Cardiac fibroblast (primary cell): ENCODE measurements at places on chromosomes 2 and 18.

DNA sequence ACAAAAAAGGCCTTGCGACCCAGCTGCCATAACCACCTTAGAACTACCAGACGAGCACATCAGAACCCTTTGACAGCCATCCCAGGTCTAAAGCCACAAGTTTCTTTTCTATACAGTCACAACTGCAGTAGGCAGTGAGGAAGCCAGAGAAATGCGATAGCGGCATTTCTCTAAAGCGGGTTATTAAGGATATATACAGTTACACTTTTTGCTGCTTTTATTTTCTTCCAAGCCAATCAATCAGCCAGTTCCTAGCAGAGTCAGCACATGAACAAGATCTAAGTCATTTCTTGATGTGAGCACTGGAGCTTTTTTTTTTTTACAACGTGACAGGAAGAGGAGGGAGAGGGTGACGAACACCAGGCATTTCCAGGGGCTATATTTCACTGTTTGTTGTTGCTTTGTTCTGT lies 48.8 kb downstream of the FEZ2 start:
- peak; percentile 70 for DNase-seq

DNA sequence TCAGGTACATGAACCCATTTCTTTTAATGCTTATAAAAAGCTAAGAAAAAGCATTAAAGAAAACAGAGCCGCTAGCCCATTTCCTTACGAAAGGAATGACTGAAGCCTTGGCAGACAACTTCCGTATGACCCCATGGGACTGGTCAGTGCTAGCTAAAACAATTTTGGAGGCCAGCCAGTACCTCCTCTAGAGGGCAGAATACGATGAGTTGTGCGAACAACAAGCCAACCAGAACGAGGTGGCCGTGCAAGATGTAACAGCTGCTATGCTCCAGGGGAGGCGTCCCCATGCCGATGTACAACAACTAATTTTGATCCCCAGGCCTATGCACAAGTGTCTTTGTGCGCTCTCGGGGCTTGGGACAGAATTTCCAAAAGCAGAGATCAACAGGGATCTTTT lies 16.7 kb downstream of the MAP3K2 start:
- DNase-seq, result peak; percentile 45

- peak; percentile 73 for DNase-seq
Measured at GRCh38 chr2:226427538-226428307, 371.9 kb downstream of the IRS1 start.

DNA sequence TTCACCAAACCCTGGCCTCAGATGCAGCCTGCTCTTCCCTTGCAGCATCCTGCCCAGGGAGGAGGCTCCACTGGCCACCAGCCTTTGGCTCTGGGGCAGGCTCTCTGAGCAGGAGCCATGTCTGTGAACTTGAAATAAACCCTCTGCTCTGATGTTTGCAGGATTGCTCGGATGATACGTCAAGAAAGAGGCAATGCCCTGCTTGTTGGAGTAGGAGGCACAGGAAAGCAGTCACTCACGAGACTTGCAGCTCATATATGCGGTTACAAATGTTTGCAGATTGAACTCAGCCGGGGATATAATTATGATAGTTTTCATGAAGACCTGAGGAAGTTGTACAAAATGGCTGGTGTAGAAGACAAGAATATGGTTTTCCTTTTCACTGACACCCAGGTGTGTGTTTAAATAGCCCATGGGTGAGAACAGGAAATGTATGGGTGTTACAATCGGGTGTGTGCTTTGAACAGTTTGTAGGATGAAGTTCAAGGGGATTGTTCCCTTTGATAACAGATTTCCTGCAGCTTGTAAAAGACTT lies 177.9 kb downstream of the DNAH6 start:
- no peak for DNase-seq

GRCh38 chr2:101534149-101534611 lies 59.3 kb upstream of the RFX8 start:
- DNase-seq, result no peak

- peak; percentile 57 for DNase-seq
Measured at GRCh38 chr2:159096901-159097300, 128.5 kb downstream of the TANC1 start.

DNA sequence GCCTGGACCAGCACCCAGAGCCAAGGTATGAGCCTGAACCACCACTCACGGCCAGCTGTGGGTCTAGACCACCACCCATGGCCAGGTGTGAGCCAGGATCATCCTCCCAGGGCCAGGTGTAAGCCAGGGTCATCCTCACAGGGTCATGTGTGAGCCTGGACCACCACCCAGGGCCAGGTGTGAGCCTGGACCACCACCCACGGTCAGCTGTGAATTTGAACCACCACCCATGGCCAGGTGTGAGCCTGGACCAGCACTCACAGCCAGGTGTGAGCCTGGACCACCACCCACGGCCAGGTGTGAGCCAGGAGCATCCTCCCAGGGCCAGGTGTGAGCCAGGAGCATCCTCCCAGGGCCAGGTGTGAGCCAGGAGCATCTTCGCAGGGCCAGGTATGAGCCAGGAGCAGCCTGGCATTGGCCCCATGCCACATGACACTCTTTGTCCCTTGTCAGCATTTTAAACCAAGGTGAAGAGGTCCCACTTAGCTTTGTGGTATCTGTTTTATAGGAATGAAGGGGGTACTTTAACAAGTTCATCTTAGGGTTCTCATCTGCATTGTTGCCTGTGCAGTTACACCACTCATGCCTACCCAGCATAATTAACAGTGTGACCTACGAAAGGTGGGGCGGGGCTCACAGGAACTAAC lies 71.2 kb downstream of the AGAP1 start:
- no peak for DNase-seq

- DNase-seq, result peak; percentile 24
Measured at GRCh38 chr2:72573232-72573631, 252.6 kb downstream of the EXOC6B start.

DNA sequence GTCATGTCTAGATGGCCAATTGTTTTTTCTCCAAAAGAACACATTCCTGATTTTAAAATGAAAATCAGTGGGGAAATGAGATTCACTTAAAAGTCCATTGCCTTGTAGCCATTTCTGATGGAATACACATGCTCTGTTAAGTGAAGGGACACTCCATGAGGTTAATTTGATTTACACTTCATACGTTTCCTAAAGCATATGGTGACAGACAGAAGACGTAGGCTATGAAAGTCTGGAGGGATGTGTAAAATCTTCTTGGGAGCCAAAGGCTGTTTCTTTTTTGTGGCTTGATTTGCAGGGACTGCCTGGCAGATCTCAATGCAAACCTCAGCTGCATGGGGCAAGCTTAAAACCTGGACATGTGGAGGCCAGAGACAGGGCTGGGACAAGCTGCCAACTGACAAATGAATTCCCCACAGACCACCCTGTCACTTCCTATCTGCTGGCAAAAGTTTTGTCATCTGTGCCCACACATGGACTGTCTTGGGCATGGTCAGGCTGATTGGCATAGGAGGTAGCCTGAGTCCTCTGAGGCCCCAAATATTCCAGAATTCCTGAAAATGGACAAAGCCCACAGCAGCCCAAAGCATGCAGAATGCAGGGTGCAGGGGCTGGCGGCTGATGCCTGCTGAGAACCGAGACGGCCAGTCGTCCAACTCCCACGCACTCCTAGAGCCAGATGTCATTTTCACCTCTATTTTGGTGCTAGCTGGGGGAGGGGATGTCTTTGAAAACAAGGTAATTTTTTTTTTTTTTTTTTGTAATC lies 73.9 kb downstream of the SDC1 start:
- DNase-seq, result no peak

GRCh38 chr18:9038277-9038871 lies 64.1 kb upstream of the NDUFV2 start:
- peak; percentile 35 for DNase-seq

DNA sequence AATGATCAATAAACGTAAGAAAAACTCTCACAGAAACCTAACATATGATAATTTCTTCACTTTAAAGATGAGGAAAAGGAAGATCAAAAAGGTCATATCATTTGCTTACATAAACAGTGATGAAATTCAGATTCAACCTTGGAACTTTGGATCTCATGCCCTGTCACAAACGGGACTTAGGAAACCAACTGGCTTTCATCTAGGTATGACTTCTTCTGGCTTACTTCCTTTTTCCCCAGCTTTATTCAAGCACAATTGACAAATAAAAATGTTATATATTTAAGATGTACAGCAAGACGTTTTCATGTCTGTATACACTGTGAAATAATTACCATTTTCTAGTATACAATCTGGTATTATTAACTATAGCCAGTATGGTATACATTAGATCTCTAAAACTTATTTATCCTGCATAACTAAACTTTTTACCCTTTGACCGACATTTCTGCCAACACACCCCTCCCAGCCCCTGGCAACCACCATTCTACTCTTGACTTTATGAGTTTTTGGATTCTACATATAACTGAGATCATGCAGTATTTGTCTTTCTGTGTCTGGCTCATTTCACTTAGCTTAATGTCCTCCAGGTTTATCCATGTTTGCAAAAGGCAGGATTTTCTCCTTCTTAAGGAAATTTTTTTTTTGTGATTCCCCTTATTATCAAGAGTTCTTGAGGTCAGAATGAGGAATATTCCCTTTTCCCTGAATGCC lies 46.0 kb upstream of the COBLL1 start:
- DNase-seq, result no peak

DNA sequence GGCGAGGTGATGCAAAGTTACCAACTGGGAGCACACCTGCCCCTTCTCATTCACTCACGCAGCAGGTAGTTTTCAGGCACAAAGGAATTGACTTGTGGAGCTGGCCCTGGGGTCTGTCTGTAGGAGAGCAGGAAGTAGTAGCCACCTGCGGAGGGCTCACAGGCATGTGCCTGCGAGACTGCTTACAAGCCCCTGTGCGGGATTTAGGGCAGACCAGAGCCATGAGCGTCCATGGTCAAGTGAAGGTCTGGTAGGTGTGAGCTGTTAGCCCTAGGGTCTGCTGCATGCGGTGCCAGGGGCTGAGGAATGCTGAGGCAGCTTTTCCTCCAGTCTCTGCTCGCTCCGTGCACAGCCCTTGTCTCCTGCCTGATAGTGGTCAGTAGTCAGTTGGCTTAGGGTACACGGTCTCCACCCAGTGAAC lies 18.9 kb downstream of the INPP4A start:
- no peak for DNase-seq

DNA sequence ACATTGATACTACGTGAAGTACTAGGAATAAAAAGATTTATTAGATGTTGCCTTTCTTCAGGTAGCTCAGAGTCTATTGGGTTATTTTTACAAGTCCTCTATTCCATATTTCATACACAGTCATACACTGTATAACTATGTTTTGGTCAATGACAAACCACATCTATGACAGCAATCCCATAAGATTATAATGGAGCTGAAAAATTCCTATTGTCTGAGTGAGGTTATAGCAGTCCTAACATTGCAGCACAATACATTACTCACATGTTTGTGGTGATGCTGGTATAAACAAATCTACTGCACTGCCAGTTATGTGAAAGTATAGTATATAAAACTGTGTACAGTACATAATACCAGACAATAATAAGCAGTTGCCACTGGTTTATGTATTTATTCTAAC lies 595.1 kb downstream of the MBD2 start:
- no peak for DNase-seq

GRCh38 chr18:31225668-31226067 lies 63.0 kb upstream of the DSC1 start:
- DNase-seq, result peak; percentile 36

- no peak for DNase-seq
Measured at GRCh38 chr2:144349674-144350073, 170.2 kb downstream of the ZEB2 start.

GRCh38 chr2:233929352-233930022 lies 12.3 kb downstream of the TRPM8 start:
- peak; percentile 7 for DNase-seq

DNA sequence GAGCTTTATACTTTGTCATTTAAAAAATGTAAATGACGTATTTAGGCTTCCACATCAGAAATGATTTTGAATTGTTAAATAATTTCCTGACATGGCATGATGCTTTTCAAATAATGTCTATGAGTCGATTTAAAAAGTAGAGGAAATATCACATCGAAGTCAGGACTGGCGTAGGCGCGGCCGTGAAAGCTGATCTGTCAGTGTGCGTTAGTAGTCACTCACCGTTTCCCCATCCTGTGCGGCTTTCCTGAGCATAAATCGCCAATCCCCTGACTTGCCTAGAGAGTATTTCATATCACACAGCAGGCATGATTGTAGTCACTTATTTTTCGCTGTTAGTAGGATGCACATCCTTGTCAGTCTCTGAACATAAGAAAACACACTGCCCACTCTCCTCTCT lies 843.1 kb downstream of the SOCS6 start:
- no peak for DNase-seq

DNA sequence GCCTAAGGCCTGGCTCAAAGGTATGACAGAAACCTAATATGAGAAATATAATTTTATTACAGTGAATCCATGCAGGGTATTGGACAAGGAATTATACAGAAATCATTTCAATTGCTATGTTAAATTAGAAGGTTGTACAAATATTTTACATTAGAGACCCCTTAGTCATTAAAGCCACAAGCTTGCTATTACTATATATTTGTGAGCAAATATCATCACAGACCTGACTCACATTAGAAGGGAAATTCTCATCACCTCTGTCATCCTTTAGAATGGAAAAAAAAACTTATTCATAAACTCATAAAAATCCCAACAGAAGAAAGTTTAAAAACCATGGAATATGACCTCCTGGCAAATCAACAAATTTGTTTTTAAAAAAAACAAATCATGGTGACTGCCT lies 277.9 kb downstream of the DCC start:
- peak; percentile 1 for DNase-seq

GRCh38 chr18:66344227-66344626 lies 259.7 kb downstream of the CDH19 start:
- no peak for DNase-seq

DNA sequence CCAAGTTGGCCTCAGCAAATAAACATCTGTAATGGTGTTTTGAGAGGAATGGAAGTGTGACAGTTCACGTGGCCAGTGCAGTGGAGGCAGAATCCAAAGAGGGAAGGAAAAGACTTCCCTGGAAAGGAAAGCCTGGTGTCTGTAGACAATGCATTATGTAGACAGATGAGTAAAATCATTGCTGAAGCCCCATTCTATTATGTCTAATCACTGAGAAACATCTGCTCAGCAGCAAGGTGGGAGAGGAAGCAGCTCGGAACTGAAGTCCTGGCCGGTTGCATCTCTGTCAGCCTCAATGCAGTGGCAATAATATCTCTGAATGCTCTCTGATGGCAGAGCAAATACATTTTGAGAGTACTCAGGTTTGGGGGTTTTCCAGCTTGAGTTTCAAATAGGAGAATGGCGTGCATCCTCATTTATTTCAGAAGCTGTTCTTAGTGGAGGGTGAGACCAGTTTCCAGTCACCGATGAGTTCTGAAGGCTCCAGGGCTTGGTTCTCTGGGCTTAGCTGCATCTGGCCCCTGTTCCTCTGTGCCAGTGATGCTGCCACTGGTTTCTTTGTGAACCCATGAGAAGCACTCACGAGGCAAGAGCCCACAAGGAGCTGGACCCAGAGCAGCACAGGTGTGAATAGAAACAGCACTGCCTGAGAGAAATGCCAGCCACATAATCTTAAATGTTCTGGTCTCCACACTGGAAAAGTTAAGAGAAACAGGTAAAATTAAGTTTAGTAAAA lies 63.3 kb downstream of the RPIA start:
- DNase-seq, result no peak

- no peak for DNase-seq
Measured at GRCh38 chr2:112787294-112787693, 3.0 kb upstream of the IL1A start.

- DNase-seq, result peak; percentile 14
Measured at GRCh38 chr18:79211844-79212243, 142.7 kb downstream of the ATP9B start.
